Activated CD8-positive, alpha-beta memory T cell treated with anti-CD3 and anti-CD28 coated beads for 4 hours (primary cell): ENCODE measurements at places on chromosomes 5 and 9.
A peak's percentile ranks its signal among the peaks of the same experiment; 100 is the strongest.

DNA sequence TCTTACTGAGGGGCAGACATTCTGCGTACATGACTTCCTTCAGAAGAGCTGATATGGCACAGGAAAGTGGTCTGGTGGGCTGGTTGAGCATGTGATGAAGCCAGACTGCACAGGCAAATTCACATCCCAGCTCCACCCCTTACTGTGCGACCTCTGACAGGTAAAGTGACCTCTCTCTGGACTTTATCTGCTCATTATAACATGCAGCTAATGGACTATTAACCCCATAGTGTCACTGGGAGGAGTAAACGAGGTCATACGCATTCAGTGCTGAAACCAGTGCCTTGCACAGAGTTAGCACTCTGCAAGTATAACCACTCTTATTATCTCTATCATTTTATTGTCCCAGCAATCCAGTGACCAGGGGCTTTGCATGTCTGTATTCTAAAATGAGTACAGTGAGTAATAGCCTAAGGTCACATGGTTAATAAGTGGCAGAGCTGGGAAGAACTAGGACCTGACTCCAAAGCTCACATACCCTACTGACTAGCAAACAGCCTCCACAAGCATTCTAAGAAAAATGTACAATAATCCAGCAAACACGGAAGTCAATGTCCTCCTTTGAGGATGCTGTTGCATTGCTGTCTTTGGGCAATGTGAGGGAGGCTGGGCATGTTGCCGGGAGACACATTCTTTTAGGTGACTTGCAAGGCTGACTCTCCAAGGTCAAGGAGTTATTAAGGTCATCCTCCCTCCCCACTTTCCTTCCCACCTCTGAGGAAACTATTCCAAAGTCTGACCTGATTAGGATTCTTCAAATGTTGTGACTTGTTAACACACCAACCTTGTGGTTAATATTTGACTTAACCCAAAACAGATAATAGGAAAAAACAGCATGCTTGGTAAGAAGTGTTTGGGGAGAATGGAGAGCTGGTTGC is 19.0 kb downstream of the GLRX start:
- no peak for DNase-seq

DNA sequence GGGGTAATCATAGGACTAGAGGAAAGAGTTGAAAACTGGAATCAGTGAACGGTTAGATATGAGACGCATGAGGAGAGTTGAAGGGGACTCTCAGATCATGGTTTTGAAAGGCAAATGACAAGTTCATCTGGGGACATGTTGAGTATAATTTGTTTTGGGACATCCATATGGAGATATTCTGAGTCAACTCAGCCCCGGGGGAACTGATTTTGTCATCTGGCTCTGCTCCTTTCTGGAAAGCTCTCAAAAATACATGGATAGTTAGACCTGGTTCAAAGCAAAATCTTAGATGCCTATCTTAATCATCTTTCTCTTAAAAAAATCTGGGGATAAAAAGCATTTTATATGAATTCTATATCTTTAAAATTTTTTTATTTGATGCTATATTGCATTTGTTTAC is 161.2 kb downstream of the SNX18 start:
- no peak for DNase-seq

GRCh38 chr5:116528519-116529234 is 45.9 kb downstream of the SEMA6A start:
- DNase-seq, result no peak

- no peak for DNase-seq
Observed at GRCh38 chr9:116736399-116737151, 49.5 kb downstream of the TRIM32 start.

DNA sequence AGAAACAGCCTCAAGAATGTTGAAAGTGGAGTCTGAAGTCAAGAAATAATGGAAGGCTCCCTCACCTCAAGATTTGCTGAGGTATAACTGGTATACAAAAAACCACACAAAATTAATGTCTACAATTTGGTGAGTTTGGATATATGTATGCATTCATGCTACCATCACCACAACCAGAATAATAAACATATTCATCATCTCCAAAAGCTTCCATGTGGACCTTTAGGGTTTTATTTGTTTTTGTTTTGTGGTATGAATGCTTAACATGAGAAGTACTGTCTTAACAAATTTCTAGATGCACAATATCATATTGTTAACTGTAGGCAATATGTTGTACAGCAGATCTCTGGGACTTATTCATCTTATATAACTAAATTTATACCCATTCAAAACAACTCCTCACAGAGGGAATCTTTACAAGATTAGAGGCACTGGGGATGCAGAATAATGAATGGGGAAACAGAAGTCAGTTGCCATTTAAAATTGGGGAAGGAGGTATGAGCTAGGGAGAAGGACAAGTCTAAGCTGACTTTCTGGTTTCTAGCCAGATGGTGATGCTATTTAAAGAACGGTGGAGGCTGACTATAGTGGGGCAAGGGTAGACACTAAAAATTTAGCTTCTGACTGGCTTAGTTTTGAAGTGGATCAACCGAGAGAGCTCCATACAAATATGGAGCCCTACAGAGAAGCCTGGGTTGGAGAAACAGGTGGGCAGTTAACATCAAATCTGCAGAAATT is 213.9 kb downstream of the BNC2 start:
- no peak for DNase-seq

GRCh38 chr5:112355058-112355685 is 63.9 kb downstream of the EPB41L4A start:
- DNase-seq, result no peak

GRCh38 chr5:79901631-79902030 is 89.4 kb downstream of the MTX3 start:
- no peak for DNase-seq

- DNase-seq, result no peak
Observed at GRCh38 chr5:180352116-180353047, 754 bp downstream of the GFPT2 start.

DNA sequence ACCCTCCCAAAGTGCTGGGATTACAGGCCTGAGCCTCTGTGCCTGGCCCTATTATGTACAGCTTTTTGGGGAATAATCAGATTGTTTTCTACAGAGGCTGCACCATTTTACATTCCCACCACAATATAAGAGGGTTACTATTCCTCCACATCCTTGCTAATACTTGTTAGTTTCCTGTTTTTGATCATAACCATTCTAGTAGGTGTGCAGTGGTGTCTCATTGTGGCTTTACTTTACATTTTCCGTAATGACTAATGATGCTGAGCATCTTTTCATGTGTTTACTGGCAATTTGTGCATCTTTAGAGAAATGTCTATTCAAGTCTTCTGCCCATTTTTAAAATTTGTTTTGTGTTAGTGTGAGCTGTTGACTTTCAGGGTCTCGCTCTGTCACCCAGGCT is 18.3 kb downstream of the PTPN3 start:
- DNase-seq, result no peak

DNA sequence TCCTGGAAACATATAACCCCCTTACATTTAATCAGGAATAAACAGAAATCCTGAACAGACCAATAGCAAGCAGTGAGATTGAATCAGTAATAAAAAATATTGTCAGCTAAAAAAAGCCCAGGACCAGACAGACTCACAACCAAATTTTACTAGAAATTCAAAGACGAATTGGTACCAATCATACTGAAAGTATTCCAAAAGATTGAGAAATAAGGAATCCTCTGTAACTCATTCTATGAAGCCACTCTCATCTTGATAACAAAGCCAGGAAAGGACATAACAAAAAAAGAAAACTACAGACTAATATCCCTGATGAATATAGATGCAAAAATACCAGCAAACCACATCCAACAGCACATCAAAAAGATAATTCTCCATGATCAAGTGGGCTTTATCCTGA is 714.0 kb downstream of the SEMA5A start:
- DNase-seq, result no peak

- DNase-seq, result no peak
Observed at GRCh38 chr5:55665065-55665464, 47.1 kb downstream of the SLC38A9 start.

DNA sequence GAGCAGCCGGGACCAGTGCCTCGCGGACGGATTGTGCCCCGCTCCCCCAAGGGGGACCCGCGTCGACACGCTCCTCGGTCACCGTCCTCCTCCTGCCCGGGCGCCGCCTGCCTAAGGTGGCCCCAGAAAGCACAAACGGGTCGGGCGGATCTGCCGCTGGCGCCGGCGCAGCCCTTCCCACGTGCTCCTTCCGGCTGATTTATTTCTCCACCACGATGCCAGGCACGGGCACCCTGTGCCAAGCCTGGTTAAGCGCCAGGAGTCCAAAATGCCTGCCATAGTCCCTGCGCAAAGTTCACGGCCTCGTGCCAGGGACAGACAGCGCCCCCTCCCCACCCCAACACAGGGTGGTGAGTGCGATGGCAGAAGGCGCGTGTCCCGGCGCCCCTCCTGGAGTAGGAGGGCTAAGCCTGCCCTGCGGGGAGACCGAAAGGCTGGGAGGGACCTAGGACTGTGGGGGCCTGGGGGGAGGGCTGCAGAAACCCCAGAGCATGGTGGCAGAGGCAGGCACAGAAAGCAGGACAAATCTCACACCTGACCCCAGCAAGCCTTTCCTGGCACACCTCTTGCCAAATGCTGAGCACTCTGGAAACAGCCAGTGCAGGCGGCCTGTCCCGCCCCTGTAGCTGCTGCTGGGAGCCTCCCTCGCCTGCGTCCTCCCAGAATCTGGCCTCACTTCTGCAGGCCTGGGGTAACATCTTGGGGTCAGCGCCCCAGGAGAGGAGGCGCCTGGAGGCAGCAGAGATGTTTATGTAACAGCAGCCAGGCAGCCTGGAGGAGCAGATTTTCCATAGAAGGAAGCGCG is 1.1 kb upstream of the NOTCH1 start:
- no peak for DNase-seq

- DNase-seq, result no peak
Observed at GRCh38 chr5:29950416-29951145, 1242.9 kb upstream of the CDH6 start.

DNA sequence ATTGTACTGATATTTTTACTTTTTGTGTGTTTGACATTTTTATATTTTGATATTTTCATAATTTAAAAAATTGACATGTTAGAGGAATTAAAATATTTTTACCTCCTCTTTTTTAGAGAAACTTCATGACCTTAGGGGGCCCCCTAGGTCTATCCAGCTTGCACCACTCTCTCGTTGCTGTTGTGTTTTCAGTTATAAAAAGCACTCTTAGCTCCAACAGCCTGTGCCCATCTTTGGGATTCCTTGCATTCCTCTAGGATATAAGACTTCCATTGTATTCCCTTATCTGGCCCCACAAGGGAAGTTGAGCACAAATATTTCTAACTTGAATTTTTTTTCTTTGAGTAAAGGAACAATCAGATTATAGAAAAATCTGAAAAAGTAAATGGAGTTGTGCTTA is 245.3 kb downstream of the SH3GL2 start:
- no peak for DNase-seq

GRCh38 chr5:142412581-142412980 is 87.8 kb upstream of the SPRY4 start:
- no peak for DNase-seq

GRCh38 chr5:174446988-174447387 is 277.4 kb upstream of the MSX2 start:
- no peak for DNase-seq

DNA sequence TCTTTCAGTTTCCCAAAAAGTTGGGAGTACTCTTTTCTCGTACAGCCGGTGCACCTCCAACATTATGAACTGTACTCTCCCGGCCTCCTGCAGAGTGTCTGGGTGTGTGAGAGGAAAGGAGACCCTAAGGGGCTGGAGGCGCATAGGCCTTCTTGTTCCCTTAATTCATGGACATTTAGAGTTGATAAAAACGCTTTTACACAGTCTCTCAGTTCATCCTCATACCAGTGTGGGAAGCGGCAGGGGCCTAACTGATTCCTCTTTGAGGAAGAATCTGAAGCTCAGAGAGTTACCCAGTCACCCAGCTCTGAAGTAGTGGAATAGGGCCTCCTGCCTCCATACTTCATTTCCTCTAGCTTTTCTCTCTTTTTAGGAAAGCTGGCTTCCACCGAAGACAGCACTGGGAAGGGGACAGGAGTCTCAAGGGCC is 3.3 kb downstream of the MCIDAS start:
- no peak for DNase-seq

DNA sequence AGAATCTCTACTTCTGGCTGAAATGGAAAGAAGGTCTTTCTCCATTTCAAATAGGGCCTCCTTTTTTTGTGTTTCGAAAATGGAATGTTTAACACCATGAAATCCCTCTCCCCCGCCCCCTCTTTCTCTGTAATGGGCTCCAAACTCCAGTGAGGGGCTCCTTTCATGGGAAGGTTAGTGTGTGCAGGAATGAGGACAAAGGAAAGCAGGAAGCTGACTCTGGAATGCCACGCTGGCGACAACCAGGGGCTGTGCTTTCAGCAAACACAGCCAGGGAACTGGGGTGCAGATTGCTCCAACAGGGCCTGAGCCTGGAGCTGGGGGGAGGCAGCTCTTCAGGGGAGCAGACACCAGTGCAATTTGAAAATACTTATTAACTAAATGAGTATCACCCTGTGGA is 82.8 kb downstream of the CRB2 start:
- no peak for DNase-seq

- DNase-seq, result no peak
Observed at GRCh38 chr9:89387197-89387849, 69.0 kb downstream of the SECISBP2 start.

- DNase-seq, result no peak
Observed at GRCh38 chr5:96265487-96265886, 167.6 kb downstream of the PCSK1 start.

GRCh38 chr5:112312295-112313275 is 106.5 kb downstream of the EPB41L4A start:
- DNase-seq, result no peak

GRCh38 chr9:3308609-3309008 is 217.2 kb downstream of the RFX3 start:
- no peak for DNase-seq

DNA sequence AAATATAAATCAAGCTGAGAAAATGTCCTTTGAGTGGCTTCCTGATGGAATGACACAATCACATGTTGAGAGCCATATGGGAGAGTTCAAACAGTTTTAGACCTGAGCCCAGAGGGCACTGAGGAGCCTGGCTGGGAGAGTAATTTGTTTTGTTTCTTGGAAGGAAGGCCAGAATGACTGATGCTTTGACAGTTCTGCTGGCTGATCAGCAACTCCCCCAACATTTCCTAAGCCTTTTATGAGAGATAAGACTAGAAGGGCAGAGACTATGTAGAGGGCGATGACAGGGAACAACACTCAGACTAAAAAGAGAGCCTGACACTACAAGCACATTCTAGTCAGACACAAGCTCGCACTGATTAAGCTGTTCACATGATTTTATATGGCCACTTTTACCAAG is 169.2 kb downstream of the COX7C start:
- DNase-seq, result no peak

DNA sequence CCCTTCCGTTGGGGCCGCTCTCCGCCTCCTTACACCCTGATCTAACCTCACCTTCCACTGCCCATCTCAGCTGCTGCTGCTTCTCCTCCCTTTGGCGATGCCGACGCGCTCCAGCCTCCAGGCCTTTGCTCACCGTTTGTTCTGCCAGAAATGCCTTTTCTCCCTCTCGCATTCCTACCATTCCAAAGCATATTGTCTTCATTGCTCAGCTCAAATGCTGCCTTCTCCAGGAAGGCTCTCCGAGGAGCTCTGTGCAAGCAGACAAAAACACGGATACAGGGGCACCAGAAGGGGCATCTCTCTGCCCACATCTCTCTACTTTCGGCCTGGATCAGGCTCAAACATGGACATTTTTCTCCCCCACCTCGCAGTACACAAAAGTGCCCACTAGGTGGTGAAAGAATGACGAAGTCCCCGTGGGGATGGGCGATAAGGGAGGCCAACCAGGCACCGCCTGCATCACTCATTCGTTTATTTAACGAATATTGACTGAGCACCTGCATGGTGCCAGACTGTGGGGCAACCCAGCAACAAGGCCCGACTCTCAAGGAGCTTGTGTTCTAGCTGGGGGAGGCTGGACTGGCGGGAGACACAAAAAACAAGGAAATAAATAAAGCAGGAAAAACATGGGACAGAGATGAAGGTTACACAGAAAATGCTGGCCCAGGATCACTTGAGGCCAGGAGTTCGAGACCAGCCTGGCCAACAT is 7.3 kb upstream of the GRHPR start:
- DNase-seq, result peak; percentile 53
